ENCODE measurements at places on chromosomes 11 and 22.

DNA sequence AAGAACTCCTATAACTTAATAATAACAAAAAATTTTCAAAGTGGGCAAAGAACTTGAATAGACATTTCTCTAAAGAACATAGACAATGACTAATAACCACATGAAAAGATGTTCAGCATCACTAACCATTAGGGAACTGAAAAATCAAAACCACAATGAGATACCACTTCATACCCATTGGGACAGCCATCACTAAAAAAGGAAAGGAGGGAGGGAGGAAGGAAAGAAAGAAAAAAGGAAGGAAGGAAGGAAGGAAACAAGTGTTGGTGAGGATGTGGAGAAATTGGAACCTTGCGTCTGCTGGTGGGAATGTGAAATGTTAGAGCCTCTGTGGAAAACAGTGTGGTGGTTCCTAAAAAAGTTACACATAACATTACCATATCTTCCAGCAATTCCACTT lies 55.8 kb downstream of the MS4A13 start:
- no peak for DNase-seq

GRCh38 chr11:134544095-134544815 lies 132.2 kb upstream of the B3GAT1 start:
- DNase-seq, result no peak

DNA sequence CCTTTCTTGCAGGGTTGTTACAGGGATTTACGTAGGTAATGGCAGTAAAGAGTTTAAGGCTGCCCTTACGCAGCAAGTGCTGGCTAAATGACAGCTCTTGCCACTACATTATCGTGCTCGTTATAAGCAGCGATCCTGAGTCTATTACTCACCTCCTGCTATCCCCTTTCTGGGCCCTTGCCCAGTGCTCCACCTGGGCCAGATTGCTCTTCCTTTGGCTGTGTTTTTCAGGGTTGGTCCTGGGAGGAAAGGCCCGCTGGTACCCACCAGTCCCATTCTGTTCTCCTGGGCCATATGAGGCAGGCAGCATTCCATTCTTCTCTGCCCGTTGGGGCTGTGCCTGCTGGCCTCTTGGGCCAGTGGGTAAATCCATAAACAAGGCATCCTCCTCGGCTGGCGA lies 87.5 kb downstream of the C11orf58 start:
- no peak for DNase-seq

- no peak for DNase-seq
Observed at GRCh38 chr11:1102996-1103395, 28.3 kb downstream of the MUC2 start.

DNA sequence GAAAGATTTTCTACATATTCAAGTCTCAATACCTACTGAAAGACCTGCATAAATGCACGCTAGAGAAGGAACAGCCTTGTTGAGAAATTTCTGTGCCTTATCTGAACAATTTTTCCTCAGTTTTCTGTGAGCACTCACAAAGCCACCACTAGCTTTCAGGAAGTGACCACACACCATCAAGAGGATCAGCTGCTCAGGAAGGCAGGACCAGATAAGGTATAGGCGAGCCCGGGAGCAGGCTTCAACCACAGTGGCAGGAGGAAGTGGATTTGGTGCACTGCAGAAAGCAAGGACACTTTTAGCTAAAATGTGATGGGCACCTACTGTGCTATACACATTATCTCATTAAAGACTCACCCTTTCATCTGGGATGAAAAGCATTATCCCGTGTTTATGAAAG lies 220.8 kb downstream of the RAB38 start:
- no peak for DNase-seq

DNA sequence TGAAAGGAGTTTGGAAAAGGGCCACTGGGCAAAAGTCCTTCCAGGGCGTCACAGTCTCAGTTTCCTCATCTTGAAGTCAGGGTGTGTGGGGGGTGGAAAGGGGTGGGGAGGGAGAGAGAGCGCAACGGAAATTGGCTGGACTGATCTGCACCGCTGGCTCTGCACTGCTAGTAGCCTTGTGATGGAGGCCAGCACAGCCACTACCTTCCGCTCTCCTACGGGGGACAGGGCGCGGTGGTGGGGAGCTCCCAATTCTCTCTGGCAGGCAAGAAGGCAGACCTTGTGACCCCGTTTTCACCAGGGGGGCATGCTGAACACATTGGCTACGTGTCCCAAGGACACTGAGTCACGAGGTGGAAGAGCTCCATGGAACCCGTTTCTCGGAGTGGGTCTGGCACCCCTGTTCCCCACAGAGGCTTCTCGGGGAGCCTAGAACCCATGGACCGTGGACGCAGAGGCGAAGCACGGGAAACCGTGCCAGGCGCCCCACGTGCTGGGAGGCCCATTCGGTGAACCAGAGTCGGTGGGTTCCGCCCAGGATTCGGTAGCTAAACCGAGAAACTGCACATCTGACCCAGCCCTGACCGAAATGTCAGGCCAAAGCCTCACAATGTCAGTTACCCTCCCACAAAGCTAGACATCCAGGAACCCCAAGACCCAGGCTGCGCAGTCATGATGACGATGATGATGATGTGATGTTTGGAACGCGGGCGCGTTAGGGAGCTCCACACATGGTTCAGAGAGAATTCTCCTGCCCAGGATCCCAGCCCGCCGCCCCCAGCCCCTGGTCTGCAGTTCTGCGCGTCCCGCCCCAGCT lies 28.3 kb upstream of the WNT11 start:
- no peak for DNase-seq

DNA sequence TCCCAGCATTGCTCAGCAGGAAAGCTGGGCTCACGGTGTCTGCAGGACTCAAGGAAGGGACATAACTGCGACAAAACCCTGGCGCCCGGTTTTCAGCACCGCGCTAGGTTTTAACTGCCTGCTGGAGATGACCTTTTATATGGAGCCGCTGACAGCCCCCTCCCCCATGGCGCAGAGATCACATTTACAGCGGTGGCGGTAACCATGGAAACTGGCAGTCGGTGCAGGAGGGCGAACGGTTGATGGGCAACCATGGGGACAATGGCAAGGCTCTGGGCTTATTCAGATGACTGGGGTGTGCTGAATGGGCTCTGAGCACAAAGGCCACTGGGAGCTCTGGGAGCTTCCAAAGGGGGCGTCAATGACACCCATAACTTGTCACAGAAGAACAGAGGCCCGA lies 37.2 kb downstream of the CELSR1 start:
- DNase-seq, result no peak

DNA sequence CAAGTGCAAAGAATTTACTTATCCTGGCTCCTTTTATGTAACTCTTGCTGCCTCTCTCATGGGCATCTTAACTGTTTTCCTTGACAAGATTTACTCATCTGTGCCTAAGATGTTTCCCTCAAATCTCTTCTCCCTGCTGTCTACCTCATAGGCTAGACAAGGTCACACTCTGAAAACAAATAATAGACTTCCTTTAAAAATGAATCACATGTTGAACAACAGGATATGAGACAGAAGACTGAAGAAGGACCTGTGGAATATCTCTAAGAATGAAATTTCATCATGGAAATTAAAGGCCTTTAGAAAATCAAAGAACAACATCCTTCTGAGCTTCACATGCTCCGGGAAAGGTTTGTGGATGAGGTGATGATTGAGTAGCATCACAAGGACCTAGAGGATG lies 6.0 kb upstream of the SCGB2A2 start:
- no peak for DNase-seq

DNA sequence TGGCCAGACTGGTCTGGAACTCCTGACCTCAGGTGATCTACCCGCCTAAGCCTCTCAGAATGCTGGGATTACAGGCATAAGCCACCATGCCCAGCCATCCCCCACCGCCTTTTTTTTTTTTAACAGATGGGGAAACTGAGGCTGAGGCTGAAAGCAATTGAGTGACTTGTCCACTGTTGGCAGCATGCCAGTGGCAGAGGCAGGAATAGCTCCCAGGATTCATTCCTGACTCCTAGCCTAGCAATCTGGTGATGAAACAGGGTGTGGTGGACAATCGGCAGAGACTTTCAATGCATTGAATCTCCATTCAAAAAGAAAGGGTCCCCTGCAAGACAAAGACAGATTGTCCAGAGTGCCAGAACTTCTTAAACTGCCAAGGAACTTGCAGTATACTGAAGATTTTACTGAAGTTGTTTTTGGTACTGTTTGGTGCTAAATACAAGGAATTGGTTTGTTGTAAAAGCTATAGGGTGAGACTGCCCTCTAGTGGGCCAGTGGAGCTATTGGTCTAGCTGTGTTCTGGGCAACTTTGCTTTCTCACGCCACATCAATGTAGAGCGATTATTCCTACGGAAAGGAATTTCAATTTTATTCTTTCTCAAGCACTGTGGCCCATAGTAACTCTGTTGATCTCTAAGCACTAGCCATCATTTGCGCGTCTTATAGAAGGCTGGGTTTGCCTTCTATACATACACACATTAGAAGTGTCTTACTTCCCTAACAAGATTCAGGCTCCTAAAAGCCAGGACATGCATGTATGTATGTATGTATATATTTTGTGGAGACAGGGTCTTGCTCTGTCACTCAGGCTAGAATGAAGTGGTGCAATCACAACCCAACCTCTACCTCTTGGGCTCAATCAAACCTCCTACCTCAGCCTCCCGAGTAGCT lies 21.0 kb downstream of the C22orf31 start:
- peak; percentile 42 for DNase-seq

DNA sequence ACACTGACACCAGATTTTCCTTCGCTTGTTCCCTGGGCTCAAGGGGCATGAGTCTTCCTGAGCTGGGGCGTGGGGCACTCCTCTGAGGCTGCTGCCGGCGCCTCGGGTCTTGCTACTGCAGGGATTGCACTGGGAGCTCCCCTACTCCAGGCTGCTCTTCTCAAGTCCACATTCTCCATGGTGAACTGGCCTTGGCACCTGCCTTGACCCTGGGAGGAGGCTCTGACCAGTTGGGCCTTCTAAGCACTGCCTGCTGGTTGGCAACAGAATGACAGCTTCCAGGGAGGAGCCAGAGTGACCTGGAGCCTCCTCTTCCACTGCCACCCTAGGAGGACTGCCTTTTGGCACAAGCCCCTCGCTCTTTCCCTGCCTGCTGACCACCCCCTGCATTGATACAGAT lies 9.5 kb downstream of the FREY1 start:
- DNase-seq, result no peak

DNA sequence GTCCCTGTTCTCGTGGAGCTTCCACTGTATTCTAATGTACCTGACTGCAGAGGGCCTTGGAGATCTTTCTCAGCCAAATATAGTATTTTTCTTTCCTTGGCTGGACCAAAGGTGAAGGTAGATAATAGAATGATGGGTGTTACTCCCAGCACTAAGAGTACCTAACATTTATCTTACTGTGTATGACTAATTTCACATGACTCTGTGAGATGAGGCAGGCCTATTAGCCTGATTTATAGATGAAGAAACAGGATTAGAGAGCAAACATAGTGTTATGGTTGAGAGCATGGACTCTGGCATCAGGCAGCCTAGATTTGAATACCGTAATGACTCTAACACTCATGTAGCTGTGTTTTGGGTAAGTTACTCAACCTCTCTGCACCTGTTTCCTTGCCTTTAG lies 2.7 kb downstream of the ACO2 start:
- no peak for DNase-seq

DNA sequence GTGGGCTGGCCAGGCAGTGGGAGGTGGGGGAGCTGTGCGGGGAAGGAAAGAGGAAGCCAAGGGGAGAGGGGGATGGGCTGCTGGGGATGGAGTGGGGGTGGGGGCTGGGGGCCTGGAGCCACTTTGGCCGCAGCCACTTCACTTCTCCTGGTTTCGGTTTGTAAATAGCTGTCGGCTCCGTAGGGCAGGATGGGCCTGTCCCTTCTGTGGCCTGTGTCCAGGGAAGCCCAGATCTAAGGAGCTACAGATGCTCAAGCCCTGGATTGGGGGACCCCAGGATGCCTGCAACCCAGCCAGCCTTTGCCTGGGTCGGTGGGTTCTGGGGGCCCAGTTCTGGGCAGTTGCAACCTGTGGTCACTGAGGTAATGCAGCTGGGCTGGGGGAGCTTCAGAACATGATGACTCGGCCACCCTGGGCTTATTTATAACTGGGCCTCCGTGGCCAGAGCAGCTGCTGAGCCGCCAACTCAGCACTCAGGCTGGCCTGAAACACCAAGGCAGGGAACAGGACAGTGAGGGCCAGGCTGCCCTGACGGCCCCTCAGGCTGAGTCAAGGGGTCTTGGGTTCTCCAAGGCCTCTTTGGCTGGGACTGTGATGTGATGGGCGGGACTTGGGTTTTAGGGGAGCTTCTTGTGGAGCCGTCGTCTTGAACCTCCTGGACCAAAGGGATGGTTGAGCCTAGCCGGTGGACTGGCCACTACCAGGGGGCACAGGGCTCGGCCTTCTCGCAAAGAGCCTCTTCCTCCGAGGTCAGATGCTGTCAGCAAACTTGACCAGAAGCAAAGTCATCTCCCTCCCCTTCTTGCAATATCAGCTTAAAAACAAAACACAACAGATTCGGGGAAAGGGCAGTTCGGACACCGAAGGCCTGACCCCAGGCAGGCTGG lies 15.0 kb upstream of the SLC39A13 start:
- DNase-seq, result no peak

DNA sequence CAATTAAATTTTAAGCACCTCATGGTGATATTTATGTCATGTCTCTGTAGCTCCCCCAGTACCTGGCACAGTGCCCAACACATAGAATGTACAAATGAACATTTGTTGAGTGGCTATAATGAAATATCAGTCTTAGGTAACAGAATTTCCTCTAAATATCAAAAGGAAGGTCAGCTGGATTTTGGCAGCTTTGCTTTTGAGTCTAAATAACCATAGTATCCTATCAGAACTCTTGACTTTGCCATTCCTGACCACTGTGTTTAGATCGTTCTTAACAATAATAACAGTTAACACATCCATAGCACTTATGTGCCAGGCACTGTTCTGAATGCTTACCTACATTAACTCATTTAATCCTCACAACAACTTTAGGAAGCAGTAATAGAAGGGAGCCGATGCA lies 26.6 kb downstream of the TMEM123 start:
- no peak for DNase-seq

GRCh38 chr11:57630171-57630570 lies 19.5 kb downstream of the YPEL4 start:
- DNase-seq, result no peak

DNA sequence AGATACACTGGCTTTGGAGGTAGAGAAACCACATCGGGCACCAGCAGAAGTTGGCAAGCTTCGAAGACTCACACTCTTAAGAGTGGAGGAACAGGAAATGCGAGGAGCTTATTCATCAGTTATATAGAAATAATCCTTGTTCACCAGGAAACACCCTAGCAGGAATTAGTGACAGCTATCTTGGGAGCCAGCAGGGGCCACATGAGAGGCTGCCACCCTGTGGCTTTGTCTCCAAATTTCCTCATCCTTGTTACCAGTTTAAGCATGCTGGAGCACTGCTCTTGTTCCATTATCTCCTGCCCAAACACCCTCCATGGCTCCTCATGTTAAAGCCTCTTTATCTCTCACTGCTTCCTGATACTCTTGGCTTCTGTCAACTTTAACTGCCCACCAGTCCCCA lies 131.0 kb downstream of the PLEKHA7 start:
- DNase-seq, result no peak

DNA sequence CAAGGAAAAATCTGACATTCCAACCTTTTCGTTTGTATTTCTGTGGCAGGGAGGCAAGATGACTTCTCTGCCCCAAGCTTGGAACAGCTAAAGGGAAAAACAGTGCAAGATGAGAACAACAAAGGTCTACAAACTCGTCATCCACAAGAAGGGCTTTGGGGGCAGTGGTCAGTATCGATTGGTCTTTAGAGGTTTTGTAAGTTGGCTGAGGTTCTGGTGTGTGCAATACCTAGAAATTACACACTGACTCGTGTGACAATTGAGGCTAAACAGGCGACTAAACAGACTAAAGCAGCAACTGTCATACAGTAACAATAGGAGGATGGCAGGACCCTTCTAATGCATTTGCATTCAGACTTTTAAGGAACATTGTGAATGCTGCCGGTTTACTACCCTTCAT lies 994 bp downstream of the DEPDC5 start:
- DNase-seq, result no peak

- DNase-seq, result no peak
Observed at GRCh38 chr11:95453616-95454171, 222.7 kb upstream of the SESN3 start.

GRCh38 chr11:93917673-93918072 lies 67.3 kb upstream of the VSTM5 start:
- no peak for DNase-seq
